ENCODE measurements at places on chromosomes 11 and 22.

GRCh38 chr11:94528551-94528950 is 15.2 kb upstream of the FUT4 start:
- DNase-seq = no peak

GRCh38 chr22:25388415-25388814 is 169.0 kb downstream of the CRYBB2 start:
- DNase-seq = no peak

- no peak for DNase-seq
Observed at GRCh38 chr11:68081691-68082090, 39.5 kb downstream of the CHKA start.

- DNase-seq = no peak
Observed at GRCh38 chr11:130876931-130877915, 39.1 kb downstream of the SNX19 start.

DNA sequence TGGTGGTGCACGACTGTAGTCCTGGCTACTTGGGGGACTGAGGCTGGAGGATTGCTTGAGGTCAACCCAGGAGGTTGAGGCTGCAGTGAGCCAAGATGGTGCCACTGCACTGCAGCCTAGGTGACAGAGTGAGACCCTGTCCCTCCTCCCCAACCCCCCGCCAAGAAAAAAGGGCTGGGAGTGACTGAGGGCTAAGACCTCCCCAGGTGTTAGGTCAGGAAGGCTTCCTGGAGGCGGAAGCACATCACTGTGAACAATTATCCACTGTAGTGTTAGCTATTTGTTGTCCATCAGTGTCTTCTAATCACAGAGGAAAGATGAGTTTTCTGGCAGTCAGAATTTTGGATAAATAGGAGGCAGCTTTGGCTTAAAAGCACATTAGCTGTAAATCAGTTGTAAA is 8.8 kb downstream of the YDJC start:
- DNase-seq = no peak

- DNase-seq = no peak
Observed at GRCh38 chr11:44285756-44286155, 24.2 kb downstream of the ALX4 start.

- no peak for DNase-seq
Observed at GRCh38 chr11:129117595-129118350, 74.4 kb downstream of the ARHGAP32 start.

- no peak for DNase-seq
Observed at GRCh38 chr11:27722117-27722952, 22.1 kb upstream of the BDNF start.

- no peak for DNase-seq
Observed at GRCh38 chr11:90449606-90450005, 226.8 kb upstream of the CHORDC1 start.

GRCh38 chr11:122342089-122342744 is 226.2 kb upstream of the BLID start:
- DNase-seq = no peak

DNA sequence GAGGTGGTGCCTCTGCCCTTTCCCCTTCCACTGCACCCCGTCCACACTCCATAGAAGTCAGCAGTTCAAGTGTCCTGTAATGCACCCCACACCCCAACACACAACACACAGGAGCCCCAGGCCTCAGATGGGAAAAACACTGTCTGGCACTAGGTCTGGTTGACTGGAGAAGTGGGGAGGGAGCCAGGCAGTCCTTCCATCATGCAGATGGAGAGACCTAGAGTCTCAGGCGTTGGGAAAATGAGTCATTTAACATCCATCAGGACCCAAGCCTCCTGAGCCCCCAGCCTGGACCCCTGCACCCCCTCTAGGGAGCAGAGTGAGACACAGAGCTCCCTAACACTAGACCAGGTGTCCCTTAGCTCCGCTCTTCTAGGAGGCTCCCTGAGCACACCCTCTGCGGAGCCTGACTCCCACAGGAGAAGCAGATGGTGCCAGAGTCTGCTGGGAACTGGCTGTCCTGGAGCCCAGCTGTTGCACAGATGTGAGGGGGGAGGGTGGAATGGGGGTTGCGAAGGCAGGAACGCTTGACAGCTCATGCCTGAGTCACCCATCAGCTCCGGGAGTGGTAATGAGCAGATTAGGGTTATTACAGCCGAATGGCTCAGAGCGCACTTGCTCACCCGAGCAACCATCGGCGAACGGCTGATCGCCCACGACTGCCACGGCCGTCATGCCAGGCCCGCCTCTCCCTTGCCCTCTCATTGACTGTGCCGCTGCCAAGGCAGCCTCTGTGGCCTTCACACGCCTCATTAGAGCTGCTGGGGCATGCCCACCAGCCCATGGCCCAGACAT is 22.1 kb upstream of the SYT7 start:
- no peak for DNase-seq

- DNase-seq = no peak
Observed at GRCh38 chr11:70552167-70553150, 154.1 kb downstream of the CTTN start.

DNA sequence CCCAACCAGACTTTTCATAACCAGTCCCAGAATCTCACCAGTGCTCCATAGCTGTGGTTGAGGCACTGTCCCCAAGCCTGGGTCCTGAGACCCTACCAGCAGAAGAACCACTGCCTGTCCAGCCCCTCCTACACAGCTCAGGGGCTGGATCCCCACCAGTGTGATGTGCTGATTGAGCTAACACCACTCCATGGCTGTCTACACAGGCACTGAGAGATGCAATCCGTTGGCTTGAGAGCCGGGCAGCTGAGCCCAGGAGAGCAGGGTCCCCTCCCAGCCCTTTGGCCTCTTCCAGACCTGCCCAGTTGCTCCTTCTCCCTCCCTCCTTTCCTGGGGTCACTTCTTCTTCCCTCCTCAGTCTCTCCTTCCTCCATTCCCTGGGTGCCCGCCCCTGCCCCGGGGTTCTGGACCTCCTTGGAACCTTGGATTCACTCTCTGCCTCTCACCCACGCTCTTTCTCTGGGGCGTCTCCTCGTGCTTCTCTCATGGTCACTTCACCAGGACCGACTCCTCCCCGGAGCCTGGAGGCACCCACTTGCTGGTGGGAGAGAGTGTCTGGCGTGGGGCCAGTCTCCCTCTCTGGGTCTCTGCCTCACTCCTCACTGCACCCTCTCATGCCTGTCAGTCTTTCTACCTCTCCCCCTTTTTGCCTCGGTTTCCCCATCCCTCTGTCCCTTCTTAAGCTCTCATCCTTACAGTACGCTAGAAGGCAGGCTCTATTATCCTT is 706 bp upstream of the SCYL1 start:
- no peak for DNase-seq

GRCh38 chr11:107282195-107282594 is 175.4 kb downstream of the CWF19L2 start:
- DNase-seq = no peak

DNA sequence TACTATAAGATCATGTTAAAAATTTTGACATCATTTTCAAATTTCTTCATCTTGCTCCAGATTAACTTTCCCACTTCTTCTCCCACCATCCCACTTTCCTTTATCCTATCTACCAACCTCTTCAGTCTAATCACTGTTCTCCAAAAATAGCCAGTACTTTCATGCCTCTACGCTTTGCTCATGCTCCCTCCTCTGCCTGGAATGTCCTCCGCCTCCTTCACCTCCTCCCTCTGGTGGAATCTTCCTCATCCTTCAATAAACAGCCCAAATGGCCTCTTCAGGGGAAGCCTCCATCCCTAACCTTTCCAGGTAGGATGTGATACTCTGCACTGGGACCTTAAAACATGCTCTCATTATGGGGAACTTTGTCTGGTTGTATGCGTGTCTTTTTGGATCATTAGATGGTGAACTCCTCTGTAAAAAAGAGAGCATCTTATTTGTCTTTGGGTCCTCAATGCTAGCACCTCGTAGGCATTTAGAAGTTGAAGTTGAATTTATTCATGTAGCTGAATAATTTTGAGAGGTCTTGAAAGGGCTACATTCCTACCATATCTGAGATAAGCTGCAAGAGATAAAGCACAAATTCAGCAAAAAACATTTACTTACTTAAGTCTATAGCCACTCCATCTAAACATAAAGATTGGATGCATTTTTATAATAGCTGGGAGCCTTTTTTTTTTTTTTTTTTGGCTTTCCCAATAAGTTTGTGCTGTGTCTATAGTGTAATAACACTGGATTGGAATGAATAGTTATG is 8.0 kb upstream of the CSRP3 start:
- no peak for DNase-seq

- no peak for DNase-seq
Observed at GRCh38 chr11:27949951-27950738, 157.8 kb downstream of the KIF18A start.

DNA sequence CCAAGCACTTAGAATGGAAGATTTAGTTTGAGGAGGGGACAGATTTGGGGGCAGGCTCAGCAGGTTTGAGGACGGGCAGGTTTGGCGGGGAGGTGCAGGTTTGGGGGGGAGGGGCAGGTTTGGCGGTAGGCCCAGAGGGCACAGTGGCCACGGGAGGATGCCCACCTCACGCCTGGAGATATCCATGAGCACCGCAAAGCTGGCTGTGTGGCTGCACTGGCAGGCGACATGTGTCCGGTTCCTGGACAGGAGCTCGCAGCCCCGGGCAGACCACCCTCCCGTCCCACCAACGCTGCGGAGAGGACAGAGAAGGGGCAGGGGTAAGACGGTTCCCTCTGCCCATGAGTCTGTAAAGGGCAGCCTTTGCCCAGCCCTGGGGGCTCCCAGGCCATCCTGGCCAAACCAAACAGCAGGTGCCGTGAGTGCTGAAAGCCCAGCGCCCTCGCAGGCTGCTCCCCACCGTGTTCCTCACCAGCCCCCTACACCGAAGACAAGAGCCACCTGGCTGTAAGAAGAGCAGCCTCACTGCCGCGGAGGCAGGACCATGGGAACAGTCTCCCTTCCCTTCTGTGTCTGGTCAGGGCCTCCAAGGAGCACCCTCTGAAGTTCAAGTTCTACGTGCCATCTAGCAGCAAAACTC is 43.0 kb downstream of the TRMU start:
- DNase-seq = no peak

DNA sequence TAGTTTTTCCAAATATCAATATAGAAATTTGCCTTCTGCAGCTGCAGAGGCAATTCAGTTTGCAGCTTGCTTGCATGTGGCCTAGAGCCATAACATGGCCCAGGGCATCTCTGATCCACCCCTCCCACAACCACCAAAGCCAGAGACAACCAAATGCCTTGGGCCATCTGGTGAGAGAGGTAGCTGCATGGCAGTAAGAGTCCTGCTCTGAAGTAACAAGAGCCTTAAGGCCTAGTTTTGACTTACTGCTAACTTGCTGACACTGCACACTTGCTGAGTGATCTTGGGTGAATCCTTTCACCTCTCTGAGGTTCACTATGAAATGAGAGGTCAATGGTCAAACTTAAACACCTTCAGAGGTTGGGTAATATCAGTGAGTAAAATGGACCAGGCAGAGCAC is 4.9 kb upstream of the SPECC1L start:
- DNase-seq = no peak

DNA sequence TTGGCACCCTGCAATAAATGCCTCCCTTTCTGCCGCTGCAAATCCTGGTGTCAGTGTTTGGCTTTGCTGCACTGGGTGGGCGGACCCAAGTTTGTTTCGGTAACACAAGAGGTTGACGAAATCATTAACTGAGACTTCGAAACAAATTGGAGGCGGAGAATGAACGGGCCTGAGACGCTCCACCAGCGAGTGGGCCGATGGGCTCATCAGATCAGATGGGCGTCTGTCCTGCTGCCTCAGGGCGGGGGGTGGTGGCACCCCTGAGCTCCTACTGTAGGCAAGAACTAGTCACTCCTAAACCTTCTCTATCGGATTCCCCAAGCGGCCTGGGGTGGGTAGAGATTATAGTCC is 918 bp upstream of the CAPN5 start:
- no peak for DNase-seq

DNA sequence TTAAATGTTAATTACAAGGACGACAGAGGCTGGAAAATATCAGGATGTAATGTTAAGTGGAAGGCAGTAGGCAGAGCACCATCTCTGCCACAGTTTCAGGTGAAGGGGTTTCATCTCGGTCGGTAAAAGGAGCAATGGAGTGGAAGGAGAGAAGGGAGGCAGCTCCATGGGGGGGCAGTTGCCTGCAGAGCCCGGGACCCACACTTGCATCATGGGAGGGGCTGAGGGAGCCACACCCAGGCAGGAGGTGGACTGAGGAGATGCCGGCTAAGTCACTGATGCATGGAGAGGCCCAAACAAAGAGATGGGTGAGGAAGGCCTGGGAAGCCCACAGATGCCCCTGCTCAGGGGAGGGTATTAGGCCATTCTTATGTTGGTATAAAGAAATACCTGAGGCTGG is 1470.9 kb downstream of the BRD1 start:
- DNase-seq = no peak

DNA sequence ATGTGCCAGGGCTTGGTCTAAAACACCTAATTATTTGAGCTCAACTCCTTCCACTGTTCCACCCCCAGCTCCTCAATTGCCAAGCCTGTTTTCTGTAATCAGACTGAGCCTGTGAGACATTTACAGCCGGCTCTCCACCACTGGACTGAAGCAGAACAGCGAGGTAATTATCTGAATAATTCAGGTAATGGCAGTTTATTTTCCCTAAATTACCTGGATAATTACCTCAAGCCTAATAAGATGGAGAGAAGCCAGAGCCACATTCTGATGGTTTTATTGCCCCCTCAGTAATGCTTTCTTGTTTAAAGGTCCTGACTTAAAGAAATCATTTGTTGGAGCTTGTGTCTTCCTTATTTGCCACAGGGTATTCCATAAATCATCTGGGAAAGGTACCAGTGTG is 64.2 kb downstream of the FZD4 start:
- no peak for DNase-seq

DNA sequence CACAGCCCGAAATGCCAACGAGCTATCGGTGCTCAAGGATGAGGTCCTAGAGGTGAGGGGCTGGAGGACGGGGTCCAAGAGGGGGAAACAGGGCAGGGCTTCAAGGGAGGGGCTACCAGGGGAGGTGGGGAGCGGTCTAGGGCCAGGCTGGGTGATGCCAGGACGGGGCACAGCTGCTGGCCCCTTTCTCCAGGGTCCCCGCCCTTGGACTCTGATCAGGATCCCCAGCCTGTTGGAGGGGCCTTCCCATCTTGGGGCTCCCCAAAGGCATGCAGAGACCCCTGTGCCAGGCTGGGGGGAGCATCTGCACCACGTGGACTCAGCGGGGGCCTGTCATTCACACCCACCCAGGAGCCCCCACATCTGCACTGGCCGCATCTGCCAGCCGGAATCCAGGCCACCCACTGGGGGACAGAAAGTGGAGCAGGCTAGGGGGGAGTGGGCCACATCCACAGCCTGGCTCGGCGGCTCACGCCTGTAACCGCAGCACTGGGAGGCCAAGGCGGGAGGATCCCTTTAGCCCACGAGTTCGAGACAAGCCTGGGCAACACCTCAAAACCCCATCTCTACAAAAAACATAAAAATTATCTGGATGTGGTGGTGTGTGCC is 18.9 kb downstream of the EPS8L2 start:
- no peak for DNase-seq

GRCh38 chr11:80860632-80861031 is 1419.8 kb upstream of the TENM4 start:
- no peak for DNase-seq

- DNase-seq = no peak
Observed at GRCh38 chr11:12381875-12382274, 4.5 kb downstream of the PARVA start.

GRCh38 chr22:47295226-47295901 is 532.9 kb downstream of the TBC1D22A start:
- no peak for DNase-seq
